ENCODE measurements at places on chromosomes 2 and 18.
A peak's percentile ranks its signal among the peaks of the same experiment; 100 is the strongest.

DNA sequence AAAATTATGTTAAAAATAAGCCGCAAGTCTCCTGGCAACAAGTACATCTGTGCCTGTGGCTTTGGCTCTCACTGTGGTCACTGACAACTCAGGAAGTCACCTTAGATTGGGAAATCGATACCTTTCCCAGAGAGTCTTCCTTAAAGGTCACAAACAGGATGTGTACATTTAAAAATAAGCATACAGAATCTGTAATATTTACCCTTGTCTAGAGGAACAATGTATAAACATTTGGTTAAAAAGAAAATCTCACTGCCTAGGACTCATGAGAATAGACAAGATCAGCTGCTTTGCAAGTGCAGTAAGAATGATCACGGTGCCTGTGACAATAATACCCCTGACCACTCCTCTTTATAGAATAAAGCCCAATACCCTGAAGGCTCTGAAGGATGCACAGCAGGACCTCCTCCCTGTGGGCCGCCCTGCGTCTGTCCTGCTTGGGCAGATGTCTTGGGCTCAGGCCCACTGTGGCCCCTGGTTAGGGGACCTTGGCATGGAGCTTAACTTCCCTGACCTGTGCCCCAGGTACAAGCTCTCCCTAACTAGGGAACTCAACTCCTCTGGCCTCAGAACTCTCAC lies 98.0 kb upstream of the MGAT4A start:
- DNase-seq = no peak

DNA sequence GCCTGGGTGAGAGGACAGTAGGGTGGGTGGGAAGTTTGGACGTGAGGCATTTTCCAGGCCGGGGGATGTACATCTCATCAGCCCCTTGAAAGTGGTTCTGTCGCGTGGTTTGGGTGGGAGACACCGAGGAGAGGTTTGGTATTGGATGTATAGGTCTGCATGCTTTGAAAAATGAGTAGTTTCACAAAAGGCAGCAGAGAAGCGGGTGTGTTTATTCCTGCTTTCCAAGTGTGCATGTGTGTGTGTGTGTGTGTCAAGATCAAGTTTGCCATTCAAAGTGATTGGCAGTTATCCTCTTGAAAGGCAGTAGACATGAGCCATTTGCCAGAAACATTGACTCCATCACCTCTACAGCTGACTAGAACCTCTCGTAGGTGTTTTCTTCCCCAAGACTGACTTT lies 423.1 kb upstream of the POU3F3 start:
- no peak for DNase-seq

- DNase-seq = no peak
These were observed 13.2 kb downstream of the GALR1 start for GRCh38 chr18:77262643-77263465.

- no peak for DNase-seq
These were observed 182.3 kb downstream of the ZNF521 start for GRCh38 chr18:25169701-25170100.

GRCh38 chr2:138994502-138994901 lies 214.3 kb upstream of the NXPH2 start:
- DNase-seq = no peak

DNA sequence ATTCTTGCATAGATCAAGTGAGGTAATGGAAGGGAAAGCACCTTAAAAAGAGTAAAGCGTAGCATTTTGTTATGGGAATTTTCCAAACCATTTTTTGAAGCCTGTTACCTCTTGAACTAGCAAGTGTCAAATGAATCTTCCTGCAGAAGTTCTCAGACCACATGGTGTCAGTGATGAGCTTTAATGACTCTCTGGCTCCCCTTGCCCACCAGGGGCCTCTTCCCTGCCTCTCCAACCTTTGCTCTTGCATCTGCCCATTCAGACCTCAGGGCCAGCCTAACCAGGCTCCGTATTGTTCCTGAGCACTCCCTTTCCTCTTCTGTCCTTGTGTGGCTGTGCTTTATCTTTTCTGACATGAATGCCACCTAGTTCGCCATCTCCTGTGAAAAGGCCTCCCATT lies 155.9 kb downstream of the DIS3L2 start:
- DNase-seq = no peak

DNA sequence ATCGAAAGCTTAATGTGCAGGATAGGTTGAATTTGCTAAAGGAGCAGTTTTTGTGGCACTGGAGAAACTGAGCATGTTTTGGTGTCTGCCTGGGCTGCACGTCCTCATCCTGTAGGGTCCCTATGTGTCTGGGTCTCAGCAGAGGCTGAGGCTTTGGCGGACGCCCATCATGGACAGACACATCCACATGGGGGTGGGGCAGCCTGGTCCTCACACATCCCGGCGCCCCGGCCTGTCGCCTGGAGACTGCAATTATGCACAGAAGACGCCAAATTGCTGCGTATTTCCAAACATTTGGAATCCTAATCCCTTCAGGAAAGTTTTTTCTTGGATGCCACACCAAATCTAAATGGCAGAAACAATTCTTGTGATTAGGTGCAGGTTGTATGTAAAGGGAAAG lies 128.2 kb upstream of the TWIST2 start:
- DNase-seq = no peak

GRCh38 chr2:8935982-8936381 lies 67.5 kb downstream of the MBOAT2 start:
- DNase-seq = no peak

DNA sequence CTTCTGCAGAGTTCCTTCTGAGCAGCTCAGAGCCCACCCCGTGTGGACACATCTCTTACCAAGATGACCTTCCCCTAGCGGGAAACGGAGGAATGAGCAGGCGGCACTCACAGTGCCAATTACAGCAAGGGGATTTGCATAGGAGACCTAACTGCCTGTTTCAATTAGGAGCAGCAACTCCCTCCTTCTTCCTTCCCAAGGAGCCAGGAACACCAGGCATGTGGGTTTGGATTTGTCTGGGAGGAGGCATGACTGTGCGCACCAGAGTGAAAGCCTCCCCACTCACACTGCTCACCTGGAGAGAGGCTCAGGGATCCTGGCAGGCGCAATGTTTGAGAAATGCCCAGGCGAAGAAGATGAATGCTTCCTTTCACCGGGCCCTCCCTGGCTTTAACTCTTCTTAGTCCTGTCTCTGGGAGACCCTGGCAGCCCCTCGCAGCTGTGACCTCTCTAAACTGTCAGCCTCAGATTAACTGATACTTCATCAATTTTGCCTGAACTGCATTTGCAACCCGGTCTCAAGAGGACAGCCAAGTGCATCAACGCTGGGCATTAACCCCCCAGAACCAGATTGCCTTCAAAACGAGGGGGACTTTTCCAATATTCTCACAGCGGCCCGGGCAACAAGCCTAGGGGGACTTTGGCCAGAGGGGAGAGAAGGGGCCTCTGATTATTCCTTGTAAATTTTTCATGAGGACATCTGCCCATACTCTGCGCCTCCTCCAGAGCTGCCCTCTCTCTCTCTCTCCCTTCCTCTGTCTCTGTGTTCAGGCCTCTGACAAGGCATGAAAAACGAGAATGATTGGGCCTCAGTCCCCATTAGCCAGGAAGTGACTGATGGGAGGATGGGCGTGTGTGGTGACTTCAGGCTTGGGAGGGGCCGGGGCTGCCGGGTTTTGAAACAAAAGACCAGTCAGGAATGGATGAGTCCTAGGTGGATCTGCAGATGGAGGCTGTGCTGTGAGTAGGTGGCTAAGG lies 93.8 kb downstream of the CMPK2 start:
- no peak for DNase-seq

DNA sequence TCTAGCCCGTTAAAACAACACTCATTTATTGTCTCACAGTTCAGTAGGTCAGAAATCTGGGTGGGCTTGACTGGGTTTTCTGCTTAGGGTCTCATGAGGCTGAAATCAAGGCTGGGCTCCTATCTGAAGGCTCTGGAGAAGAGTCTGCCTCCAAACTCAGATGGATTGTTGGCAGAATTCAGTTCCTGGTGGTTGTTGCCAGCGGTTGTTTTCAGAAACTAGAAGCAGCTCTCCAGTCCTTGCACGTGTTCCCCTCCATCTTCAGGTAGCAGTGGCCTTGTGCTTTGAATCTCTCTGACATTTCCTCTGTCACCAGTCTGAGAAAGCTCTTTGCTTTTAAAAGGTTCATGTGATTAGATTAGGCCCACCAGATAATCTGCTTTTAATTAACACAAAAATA lies 20.1 kb upstream of the FN1 start:
- DNase-seq = no peak

GRCh38 chr2:40511661-40512213 lies 59.8 kb upstream of the SLC8A1 start:
- DNase-seq = no peak

DNA sequence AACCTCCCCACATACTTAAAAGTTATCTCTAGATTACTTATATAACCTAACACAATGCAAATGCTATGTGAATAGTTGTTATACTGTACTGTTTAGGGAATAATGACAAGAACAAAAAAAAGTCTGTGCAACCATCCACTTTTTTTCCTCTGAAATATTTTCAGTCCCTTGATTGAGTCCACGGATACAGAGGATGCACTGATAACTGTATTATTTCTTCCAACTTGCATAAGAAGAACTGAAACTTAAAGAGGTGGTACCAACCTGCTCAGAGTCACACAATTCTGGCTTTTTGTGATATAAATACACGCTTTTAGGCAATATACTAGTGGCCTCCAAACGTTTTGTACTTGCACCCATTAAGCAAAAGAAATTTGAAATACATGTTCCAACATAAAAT lies 1.4 kb downstream of the SMC6 start:
- DNase-seq = no peak

GRCh38 chr2:202238234-202239197 lies at the start of gene SUMO1:
Gene SUMO1 (minus strand): TSS chr2:202238597. CDS start chr2:202238451, 146 bp downstream.
- DNase-seq = peak; percentile 86

DNA sequence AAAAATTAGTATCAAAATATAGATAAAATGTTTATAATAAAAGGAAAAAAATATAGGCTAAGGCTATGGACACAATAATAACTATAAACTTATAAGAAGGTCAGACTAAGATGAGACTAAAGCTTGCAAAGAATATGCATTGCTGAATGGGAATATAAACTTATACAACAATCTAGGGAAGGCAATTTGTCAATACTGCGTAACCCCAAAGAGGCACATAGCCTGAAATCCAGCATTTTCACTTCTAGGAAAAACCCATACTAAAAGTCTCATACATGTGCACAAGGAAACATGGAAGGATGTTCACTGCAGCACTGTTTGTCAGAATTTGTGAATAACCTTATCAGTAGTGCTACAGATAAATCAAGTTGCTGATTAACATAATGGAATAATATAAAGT lies 45.5 kb downstream of the FANCL start:
- no peak for DNase-seq
